ENCODE measurements at places on chromosomes 7 and 10.

DNA sequence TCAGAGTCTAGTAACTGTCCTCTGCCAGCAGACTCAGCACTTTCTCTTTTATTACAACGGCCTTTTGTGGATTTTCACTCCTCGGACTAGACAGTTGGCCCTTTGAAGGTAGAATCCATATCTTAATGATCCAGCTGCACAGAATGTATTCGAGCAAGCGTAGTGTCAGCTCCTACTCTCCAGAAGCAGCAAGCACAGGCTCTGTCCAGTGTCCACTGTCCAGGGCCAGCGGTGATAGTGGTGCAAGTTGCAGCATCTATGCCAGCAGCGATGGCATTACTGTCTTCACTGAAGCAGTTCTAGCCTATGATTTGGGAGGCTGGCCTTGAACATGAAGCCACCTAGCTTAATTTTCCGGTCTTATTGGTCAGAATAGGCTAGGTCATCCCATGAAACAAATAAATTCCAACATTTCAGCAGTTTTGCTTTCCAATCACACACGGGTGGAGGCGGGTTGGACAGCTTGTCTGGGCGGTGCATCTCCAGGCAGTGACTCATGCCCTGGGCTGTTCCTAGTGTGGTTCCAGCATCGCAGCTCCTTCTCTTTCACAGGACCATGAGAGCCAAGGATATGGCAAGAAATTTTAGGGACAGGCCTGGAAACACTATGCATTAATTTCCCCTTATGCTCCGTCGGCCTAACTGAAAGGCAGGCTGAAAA, 108.6 kb upstream of the KCNMA1 start:
- no peak for DNase-seq

- DNase-seq = no peak
Observed at GRCh38 chr10:52437205-52437646, 123.1 kb downstream of the DKK1 start.

GRCh38 chr10:113335592-113335991, 217.3 kb upstream of the HABP2 start:
- no peak for DNase-seq

- DNase-seq = no peak
Observed at GRCh38 chr7:146670532-146670931, 553.9 kb downstream of the CNTNAP2 start.

DNA sequence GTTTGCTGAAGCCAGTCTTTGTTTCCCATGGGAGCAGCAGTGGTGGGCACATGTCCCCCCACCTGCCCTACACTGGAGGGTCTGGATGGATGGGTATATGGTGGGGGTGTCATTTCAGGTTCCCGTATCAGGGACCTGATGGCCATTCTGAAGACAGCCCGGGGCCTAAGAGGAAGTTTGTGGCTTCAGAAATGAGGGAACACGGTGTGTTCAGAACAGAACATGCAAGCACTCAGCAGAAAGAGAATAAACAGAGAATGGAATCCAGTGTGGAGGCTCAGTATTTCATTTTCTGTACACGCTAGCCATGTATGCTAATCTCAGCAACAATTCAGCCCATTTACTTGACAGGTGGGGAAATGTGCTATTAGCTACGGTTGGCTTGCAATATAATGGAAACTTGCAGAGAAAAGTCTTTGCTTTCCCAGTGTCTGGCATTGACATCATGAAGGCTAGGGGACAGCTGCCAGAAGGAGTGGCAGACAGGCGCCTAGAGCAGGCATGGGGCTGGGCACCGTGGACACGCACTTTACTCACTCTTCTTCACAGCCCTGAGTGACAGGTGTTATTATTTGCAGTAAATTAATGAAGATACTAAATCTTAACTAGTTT, 98.6 kb downstream of the ELMO1 start:
- DNase-seq = no peak

Measured in T-helper 2 cell (primary cell).